Hypothalamus (tissue), 51 donors: ENCODE measurements at places on chromosomes 3 and 15.

GRCh38 chr3:195788711-195789581 is 22.8 kb downstream of the MUC4 start:
- no peak for DNase-seq

- DNase-seq: no peak
Observed at GRCh38 chr3:195159814-195160165, 111.2 kb downstream of the XXYLT1 start.

GRCh38 chr3:87437765-87438164 is 161.4 kb upstream of the POU1F1 start:
- no peak for DNase-seq

DNA sequence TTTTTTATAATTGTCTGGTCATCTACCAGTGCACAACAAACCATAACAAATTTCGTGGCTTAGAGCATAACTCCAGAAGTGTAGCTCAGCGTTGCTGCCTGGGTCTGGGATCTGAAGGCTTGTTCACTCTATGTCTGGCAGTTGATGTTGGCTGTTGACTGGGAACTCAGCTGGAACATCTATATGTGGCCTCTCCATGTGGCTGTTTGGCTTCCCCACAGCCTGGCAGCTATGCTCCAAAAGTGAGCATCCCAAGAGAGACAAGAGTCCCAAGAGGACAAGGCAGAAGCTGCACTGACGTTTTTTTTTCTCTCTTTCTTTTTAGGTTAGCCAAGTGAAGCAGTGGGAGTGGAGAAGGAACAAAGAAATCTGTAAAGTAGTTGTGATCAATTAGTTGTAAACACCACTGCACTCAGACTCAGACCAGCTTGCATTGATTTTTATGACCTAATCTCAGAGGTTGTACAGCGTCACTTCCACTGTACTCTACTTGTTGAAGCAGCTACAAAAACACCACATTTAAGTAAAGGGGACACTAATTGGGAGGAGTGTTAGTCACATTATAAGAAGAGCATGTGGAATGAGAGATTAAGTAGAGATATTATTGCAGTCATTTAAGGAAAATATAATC is 2.5 kb upstream of the GPR176 start:
- DNase-seq: no peak

DNA sequence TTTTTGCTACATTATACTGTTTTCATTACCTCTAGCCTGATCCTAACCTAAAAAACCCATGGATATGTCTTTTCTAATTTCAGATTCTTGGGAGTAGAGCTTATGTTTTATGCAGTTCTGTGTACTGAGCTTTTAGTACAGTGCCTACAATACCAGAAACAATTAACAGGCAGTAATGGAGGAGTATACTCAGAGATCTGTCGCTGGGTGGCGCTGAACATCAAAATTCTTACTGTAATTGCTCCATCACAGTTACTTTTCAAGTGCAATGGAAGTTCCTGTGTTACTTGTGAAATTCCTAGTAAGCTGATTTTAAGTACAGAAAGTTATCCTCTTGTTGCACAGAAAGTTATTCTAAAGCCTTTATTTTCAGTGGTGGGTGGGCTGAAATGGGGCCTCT is 66.9 kb downstream of the RNF13 start:
- DNase-seq: peak; percentile 5

GRCh38 chr3:69386556-69387385 is 883 bp upstream of the FRMD4B start:
- no peak for DNase-seq

DNA sequence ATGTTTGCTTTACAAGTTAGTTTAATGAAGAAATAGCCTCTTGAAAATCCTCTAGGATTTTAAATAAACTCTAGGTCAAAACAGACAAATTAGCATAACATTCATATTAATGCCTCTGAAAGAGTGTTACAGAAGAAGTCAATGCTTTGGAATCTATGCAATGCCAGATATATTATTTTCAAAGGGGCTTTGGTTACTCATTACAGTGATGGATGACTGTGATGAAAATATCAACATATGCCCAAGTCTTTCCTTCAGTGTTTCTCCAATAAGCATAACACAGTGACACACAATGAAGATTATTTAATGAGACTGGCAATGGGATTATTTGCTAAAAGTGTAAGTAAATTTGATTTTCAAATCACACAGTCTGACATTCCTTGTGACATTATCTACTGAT is 1247.2 kb downstream of the ROBO2 start:
- no peak for DNase-seq

GRCh38 chr15:89111961-89112340 is 23.7 kb downstream of the ABHD2 start:
- DNase-seq: no peak

DNA sequence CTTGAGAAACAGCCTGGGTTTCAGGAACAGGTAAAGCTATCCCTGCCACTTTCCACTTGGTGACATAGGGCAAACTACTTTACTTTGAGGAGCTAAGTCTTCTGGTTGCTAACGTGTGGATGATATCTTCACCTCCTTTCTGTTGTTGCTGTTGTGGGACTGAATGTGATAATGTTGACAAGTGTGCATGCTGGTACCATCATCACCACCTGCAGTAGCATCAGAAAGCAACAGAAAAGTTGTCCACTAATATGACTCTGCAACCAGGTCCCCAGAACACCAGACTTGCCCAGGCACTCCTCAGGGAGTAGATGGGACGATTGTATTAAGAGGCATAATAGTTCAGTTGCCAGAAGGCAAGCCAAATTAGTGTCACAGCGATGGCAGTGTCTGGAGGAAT is 203.2 kb upstream of the MCTP2 start:
- DNase-seq: no peak

- DNase-seq: no peak
Observed at GRCh38 chr15:32867313-32867626, 149.5 kb downstream of the GREM1 start.

DNA sequence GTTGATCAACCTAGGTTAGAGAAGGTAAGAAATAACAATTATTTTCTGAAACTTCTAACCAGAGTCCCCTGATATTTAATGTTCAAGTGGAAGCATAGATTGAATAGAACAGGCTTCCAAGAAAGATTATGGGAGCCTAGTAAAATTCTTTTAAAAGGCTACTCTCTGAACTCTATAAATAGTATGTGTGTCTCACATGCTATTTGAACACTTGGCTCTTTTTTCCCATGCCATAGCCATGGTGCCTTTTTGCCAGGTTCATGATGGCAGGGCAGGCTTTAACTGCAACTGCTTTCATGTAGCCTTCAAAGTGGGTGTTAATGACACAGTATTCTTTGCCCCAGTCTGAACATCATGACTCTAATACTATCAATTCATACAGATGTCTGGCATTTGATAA is 22.9 kb upstream of the STRIT1 start:
- no peak for DNase-seq

DNA sequence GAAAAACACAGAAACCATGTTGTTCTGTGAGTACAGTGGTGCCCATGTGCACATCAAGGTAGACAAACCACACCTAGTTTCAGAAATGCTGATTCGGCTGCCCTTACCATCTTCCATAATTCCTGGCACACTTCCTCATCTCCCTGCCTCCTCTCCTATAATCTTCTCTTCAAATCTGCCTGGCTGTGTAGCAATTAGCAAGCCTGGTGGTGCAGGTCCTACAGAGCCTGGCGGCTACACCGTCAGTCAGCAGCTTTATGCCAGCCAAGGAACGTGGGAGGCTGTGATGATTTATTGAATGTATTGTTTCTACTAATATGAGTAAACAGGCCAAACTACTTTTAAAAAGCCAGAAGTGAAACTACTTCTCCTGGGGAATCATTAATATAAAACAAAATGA is 106.8 kb downstream of the SEMA6D start:
- DNase-seq: no peak

- DNase-seq: no peak
Observed at GRCh38 chr3:102024270-102024904, 175.1 kb downstream of the NFKBIZ start.

GRCh38 chr3:111519178-111519855 is 22.7 kb upstream of the CD96 start:
- no peak for DNase-seq

GRCh38 chr3:133157716-133158115 is 119.5 kb downstream of the TMEM108 start:
- no peak for DNase-seq

- DNase-seq: no peak
Observed at GRCh38 chr15:67508407-67508806, 12.5 kb upstream of the C15orf61 start.

DNA sequence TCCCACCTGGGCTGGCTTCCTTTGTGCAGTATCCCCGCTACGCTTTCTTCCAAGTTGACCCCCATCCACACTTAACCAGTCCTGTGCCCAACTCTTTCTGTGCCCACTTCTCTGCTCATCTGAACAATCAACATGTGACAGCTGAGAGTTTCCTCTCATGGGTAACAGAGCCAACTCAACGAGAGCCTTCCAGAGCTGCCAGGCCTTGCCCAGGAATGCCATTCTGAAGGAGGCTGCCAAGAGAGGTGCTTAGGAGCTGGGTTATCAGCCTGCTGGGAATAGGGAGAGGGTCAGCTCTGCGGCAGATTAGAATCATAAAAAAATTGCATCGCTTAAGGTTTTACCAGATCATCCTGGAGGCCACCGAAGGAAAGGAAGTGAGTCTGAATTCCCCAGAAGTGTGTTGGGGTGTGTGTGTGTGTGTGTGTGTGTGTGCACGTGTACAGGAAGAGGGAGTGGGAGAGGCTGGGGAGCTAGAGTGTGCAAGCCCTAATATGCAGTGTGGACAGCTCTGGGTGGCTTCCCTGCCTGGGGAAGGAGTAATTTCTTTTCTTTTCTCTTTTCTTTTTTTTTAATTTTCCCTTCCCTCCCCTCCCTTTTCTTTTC is 66.7 kb downstream of the ITGA11 start:
- no peak for DNase-seq

GRCh38 chr3:177686671-177687070 is 489.4 kb upstream of the TBL1XR1 start:
- no peak for DNase-seq

DNA sequence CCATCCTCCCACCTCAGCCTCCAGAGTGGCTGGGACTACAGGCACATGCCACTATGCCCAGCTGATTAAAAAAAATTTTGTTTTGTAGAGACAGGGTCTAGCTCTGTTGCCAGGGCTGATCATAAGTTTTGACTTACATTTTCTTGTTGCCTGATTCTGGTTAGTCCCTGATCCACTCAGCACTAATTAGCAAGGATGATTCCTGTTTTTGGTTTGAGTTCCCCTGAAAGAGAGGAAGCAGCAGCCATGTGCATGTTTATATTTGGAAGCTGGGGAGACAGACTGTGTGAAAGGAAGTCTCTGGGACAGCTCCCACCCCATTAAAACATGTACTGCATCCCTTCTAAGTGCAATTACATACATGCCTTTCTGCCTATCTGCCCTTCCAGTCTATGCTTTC is 3.6 kb upstream of the NCK1 start:
- no peak for DNase-seq

GRCh38 chr3:148716657-148717056 is 19.0 kb downstream of the AGTR1 start:
- DNase-seq: no peak

GRCh38 chr3:46276497-46277099 is 34.3 kb downstream of the CCR3 start:
- DNase-seq: peak; percentile 2

- DNase-seq: peak; percentile 20
Observed at GRCh38 chr3:50572158-50572557, 2.8 kb downstream of the HEMK1 start.

GRCh38 chr3:98791341-98792325 is 28.5 kb downstream of the ST3GAL6 start:
- no peak for DNase-seq

DNA sequence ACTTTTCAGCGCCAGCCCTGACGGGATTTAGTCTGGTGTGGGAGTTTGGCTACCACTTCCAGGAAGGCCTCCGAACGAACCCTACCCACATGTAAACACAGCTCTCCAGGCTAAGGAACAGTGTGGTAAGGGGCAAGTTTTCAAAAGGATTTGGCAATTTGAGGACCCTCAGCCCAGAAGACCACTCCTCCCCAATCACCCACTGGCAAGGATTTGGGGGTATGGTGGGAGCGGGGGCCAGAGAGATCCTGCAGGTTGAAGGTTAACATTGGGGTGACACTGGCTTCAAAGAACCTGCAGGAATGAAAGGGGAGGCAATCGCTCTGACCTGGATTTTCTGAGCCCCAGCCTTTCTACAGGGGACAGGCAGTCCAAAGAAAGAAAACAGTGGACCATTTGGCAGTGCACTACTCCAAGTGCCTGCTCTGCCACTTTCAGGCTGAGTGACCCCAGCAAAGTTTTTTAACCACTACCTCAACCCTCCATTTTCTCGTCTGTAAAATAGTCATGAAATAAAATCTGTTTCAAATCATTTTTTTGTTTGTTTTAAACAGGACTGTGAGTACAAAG is 34.5 kb downstream of the ZIC4 start:
- no peak for DNase-seq

DNA sequence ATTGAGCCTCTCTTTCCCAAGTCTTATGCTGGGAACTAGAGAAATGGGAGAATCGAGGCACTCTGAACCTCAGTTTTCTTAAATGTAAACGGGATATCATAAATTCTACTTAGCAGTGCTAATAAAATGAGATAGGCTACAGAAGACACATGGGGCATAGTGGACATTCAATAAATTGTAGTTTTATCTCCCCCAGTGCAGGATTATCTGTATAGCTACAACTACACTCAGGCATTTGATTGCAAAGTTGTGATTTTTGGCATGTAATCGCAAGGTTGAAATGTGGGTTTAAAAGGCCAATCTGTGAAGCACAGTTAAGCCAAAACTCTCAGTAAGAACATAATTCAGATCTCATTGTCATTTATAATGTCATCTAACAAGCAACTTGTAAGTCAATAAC is 413.7 kb upstream of the LMCD1 start:
- DNase-seq: no peak

GRCh38 chr3:124780356-124780755 is 50.1 kb downstream of the UMPS start:
- peak; percentile 42 for DNase-seq

DNA sequence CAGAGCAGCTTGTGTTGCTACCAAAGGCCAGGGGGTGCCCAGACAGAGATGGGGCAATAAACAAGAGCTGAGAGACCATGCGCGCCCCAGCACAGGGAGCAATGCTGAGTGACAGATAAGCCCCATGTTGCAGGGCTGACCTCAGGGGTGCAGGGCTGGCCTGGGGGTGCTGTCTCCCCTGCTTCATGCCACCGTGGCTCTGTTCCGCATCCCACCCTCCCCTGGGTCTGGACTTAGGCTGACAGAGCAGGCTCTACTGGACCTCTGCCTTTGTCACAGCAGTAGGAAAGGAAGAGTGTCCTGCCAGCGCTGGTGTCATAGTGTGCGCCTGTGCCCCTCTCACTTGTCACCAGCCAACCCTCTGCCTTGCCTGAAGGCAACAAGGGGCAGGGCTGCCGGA is 67.4 kb upstream of the IQSEC1 start:
- no peak for DNase-seq

GRCh38 chr3:50490424-50490823 is 13.0 kb downstream of the CACNA2D2 start:
- no peak for DNase-seq

DNA sequence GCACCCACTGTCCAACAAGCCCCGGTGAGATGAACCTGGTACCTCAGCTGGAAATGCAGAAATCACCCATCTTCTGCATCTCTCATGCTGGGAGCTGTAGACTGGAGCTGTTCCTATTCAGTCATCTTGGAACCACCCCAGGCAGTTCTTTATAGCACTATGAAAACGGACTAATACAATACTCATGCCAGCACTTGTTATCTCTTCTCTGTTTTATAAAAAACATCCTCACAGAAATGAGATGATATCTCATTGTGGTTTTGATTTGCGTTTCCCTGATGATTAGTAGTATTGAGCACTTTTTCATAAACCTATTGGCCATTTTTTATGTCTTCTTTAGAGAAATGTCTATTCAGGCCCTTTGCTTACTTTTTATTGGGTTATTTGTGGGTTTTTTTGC is 156.2 kb upstream of the ARPP21 start:
- DNase-seq: no peak
